ENCODE measurements at places on chromosomes 2 and 18.

- DNase-seq = no peak
These were observed 211.6 kb downstream of the MCFD2 start for GRCh38 chr2:46704041-46704440.

DNA sequence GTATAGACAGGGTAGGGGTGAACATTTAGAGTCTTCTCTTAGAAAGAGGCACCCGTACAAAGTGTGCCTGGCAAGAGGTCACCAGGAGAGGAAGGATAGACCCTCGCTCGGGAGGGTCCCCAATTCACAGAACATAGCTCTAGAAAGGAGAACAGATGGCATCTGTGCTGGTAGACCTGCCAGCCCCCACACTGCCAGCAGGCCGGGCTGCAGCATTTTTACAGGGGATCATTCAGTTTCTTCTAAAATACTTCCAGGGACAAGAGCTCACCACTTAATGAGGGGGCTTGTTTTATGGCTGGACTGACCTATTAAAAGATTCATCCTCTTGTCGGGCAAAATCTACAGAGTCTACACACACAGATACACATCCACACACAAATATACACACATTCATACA lies 149.9 kb downstream of the SEPTIN10 start:
- no peak for DNase-seq

DNA sequence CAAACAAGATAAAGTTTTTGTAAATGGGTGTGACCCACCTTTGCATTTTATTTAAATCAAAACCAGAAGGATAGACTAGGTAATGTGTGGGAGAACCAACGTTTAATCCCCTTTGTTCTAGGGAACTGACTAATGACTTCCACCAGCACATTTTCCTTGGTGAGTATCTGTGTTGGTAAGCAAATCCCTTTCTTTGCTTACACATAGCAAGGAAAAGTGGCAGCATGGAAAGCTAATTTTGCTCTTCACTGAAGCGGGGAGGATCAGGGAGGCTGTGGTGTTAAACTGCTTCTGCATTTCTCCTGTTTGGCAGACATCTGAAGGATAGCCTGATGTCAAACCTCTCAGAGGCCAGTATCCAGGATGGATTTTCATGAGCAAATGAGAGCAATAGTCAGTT lies 331.1 kb downstream of the PTPRM start:
- no peak for DNase-seq

- DNase-seq = no peak
These were observed 213.9 kb downstream of the ANAPC1 start for GRCh38 chr2:111669928-111670695.

- no peak for DNase-seq
These were observed 1.3 kb downstream of the PGAP1 start for GRCh38 chr2:196925051-196925767.
